ENCODE measurements at places on chromosomes 7 and 10. TPM values are rescaled to one million over a fixed set of nuclear protein-coding genes. Genes with fewer than 3 reads are reported as not detected.

DNA sequence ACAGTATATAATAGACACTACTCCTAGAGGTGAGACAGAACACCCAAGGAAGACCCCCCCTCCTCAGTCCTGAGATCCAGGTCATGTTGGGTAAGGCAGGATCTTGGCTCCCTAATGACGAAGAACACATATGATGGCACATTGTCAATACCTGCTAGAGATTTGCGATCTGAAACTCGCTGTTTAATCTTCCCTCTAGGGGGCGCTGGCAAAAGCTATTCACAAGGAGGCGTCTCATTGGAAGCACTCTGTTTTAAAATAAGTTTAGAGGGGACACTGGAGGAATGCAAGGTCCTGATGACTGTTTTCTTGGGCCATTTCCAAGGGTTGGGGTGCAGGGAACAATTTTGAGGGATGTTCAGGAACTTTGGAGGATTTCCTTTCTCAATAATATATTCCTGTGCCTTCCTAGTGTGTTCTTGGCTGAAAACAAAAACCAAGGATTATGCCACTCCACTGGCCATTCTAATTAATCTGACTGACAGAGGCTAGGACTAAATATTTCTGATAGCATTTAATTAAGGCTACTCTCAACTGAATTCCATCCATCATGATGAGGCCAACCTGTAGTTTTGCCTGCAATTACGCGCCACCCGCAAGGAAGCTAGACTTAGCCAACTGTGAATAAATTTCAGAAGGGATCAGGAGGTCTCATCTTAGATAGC lies 1013.8 kb upstream of the MBL2 start:
- ATAC-seq, result no peak

- peak; percentile 77 for ATAC-seq
Measured at GRCh38 chr7:54664235-54665228, 94.5 kb downstream of the SEC61G start.

GRCh38 chr10:152915-153314 lies 17.7 kb downstream of the ZMYND11 start:
- no peak for ATAC-seq

DNA sequence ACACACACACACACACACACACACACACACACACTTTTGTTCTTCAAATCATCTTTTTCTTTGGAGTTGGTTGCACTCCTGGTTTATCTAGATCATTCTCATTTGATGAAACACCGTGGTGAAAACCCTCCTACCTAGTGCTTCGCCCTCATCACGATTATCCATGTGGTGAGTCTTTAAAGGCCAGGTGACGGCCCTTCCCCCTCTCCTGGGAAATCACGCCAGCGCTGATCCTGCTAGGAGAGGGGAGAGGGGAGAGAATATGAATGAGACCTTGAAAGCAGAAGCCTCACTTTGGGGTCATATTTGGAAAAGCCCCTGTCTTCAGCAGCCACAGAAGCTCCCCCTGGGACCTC lies 103.9 kb upstream of the LRRC4 start:
- ATAC-seq, result no peak

DNA sequence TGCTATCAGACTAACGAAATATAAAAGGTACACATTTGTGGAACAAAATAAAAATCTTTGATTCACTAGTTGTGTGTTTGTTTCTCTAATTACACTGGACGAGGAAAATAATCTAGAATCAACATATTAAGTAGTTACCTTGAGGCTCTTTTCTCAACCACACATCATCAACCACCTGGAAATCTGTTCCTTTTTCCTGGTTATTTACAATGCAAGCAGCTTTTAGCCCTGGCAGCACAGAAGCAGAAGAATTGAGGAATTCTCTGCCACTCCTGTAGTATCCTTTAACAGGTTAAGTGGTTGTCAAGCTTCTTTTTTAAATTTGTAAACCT lies 23.7 kb downstream of the NUP42 start:
- no peak for ATAC-seq

DNA sequence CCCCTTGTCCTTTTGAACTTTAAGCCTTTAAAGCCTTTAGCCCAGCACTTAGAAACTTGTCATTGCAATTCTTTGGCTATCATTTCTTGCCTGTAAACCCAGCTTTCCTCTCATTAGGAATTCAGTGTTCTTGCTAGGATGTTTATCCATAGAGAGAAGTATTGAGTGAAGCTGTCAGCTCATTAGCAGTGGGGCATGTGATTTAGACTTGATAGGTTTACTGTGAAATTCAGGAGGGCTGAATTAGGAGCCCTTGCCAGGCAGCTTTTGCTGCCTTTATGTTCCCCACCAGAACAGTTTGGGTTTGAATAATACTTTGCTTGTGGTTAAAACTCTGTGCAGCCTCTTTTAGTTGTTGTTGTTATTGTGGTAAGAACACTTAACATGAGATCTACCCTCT lies 39.5 kb downstream of the LHFPL3 start:
- ATAC-seq, result no peak

DNA sequence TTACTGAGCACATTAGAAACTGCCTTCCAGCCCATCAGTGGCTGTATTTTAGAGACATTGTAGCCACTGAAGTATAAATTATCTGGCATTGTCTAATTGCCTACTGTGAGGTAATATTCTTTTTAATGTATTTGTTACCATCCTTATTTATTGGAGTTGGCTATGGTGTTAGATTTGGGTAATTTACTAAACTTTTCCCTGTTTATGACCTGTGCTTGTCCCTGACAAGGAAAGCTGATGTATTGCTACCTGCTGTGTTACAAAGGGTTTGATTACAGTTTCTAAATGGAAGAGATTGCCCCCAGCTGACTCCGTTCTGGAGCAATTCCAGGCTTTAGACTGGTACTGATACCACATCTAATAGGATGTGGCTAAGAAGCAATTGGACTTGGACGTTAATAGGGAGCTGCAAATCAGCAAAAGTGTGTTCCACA lies 12.3 kb upstream of the ASCC1 start:
- ATAC-seq, result no peak

DNA sequence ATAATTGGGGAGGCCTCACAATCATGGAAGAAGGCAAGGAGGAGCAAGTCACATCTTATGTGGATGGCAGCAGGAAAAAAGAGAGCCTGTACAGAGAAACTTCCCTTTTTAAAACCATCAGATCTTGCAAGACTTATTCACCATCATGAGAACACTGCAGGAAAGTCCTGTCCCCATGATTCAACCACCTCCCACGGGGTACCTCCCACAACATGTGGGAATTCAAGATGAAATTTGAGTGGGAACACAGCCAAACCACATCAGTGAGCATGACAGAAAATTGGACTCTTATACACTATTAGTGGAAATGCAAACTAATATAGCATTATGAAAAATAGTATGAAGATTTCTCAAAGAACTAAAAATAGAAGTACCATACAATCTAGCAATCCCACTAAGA lies 271.2 kb downstream of the MAGI2 start:
- ATAC-seq, result no peak

GRCh38 chr7:7653593-7654187 lies 13.1 kb downstream of the UMAD1 start:
- no peak for ATAC-seq

DNA sequence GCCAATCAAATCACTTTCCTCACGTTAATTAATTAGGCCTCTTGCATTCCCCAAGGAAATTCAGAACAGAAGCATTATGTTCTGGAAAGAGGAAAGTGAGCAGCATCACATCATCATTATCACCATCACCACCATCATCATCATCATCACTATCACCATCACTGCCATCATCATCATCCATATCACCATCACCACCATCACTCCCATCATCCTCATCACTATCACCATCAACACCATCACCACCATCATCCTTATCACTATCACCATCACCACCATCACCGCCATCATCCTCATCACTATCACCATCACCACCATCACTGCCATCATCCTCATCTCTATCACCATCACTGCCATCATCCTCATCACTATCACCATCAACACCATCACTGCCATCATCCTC lies 31.4 kb upstream of the PLXNA4 start:
- ATAC-seq, result no peak

DNA sequence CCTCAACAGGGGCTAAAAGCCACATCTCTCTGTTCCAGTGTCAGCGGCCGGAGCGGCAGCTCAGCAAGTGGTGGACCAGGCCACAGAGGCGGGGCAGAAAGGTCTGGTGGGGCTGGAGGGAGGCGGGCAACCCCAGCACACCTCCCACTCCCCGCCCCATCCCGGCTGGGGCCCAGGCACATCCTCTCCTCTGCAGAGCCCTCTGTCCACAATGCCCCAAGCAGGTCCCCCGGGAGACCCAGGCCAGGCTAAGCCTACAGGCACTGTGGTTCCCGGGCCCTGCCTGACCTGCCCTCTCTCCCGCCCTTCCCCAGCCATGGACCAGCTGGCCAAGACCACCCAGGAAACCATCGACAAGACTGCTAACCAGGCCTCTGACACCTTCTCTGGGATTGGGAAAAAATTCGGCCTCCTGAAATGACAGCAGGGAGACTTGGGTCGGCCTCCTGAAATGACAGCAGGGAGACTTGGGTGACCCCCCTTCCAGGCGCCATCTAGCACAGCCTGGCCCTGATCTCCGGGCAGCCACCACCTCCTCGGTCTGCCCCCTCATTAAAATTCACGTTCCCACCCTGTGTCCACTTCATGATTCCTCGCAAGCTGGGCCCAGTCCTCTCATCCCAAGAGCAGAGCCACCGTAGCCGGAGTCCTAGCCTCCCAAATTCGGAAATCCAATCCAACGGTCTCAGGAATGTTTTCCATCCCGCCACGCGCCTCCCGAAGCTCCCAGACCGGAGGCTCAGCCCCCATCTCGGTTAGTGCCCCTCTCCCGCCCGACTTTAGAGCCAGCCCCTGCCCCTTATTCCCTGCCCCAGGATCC lies 2.1 kb downstream of the ADIRF start:
- peak; percentile 73 for ATAC-seq

DNA sequence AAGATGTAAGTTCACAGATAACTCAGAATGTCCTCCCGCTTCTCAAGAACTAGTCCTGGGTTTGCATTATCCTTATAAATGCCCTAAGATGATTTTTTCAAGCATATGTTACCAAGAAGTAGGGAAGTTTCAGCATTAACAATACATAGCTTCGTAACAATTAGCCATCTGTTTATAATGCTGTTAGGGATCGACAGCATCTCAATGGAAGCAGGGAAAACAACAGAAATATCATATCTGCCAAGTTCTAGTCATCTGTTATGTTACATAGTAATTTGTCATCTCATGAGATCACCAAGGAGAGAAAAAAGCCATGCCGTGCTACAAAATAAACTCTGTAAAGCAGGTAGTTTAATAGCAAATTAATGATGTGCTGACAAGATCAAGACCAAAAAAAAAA lies 731.5 kb upstream of the C7orf33 start:
- no peak for ATAC-seq

- no peak for ATAC-seq
Measured at GRCh38 chr10:57579926-57580325, 687.8 kb downstream of the IPMK start.

GRCh38 chr10:27912231-27912630 lies 86.6 kb downstream of the ODAD2 start:
- ATAC-seq, result no peak

DNA sequence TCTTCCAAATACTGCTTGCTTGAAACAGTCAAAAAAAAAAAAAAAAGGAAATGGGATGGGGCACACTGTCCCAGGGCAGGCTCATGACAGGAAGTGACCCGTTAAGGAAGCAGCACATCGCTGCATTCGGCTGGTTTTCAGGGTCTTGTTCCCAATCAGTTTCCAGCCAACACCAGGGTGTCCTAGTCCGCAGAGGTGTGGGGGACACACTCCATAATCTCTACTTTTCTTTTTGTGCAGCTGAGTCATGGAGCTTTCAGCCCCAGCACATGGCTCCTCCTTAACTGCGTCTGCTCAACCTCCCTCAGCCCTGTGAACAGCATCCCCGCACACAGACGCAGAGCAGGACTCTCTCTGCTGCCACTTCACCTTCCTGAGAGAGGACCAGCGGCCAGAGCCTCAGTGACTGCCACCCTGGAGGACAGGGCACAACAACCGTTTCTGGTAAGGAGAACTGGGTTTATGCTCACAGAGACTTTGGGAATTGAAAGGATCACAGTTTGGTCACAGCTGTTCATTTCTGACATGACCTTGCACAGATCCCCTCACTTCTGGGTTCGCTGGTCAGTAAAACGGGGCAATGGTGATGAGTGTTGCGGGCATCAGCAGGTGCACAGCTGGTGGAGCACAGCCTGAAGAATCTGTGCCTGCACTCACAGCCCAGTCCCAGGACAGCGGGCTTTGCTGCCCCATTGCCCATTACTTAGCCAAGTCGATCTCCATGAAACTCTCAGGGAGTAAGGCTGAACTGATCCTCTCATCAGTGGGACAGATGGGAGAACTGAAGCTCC lies at the start of gene GIMAP5:
Gene GIMAP5, plus strand, starts transcription at position 154 of the 791 bp plus-strand sequence. CDS start 3,467 bp downstream, outside the sequence.
- ATAC-seq, result peak; percentile 47

- ATAC-seq, result no peak
Measured at GRCh38 chr10:129472696-129473555, 5.9 kb downstream of the MGMT start.

DNA sequence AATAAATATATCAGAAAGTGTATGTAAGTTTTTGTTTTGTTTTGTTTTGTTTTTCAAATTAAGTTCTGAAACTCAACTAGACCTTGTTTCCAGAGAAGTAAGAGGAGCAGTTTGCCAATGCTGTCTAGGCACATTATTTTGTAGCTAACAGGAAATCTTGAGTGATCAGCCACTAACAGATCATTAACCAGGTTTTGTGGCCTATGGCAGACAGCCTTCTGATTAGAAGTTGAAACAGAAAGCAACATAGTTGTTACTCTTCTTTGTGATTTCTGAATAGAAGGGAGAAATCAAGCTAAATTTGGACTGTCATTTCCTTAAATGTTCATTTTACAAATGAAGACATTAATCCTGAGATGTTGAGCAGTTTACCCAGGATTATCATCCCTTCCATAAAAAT lies 142.6 kb downstream of the PLXDC2 start:
- ATAC-seq, result no peak

GRCh38 chr7:91504919-91505318 lies 240.7 kb downstream of the FZD1 start:
- ATAC-seq, result no peak

GRCh38 chr7:33393770-33394169 lies 264.4 kb downstream of the BBS9 start:
- no peak for ATAC-seq

DNA sequence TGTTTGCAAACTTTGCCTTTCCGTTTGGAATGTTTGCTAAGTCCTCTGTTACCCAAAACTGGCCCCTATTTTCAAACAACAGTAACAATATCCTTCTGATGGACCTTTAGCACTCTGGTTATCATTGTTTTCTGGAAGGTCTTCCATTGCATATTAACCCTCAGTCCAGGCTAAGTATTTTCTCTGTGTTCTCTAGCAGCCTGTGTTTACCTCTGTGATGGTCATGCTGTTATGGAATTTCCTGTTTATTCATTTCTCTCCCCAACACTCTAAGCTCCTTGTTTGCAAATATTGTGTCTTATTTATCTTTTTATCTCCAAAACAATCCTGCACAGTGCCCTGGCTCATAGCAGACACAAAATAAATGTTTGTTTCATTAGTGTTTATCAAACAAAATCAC lies 560.3 kb downstream of the ATRNL1 start:
- ATAC-seq, result no peak

- ATAC-seq, result peak; percentile 92
Measured at GRCh38 chr10:99845837-99846382, 63.5 kb downstream of the ABCC2 start.

- no peak for ATAC-seq
Measured at GRCh38 chr7:1010226-1010625, 27.2 kb downstream of the CYP2W1 start.

DKK1 gene
- total RNA-seq, result not detected

KLF14 gene
- not detected for total RNA-seq

FAM131B gene
- 0.31 TPM for total RNA-seq

PRKAR2B gene
- 83.5 TPM for total RNA-seq
